ENCODE measurements at places on chromosomes 12 and 14.

DNA sequence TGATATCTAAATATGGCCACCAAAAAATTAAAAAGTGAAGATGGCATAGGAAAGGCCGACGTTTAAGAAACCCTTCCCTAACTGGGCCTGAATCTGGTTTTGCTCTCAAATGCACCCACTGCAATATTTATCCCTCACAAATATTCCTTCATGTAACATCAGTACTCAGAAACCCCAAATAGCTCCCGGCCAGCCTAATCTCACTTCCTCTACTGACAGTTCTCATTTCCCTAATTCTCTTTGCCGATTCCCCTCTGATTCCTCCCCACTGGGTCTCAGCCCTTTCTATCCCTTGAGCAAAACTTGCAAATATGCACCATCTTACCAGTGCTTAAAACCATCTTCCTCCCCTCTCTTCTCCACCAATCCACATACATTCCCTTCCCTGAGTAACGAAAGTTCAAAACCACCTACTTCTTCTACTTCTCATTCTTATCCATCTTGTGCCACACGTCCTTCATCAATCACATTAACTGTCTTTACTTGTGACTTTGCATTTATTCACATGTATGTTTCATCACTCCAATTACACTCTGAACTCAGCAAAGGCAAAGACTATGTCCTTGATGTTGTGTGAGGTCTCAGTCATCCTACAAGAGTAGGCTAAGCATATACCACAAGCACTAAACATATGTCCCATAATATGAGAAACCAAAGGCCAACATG, 23.1 kb downstream of the KCNK10 start:
- DNase-seq = no peak

DNA sequence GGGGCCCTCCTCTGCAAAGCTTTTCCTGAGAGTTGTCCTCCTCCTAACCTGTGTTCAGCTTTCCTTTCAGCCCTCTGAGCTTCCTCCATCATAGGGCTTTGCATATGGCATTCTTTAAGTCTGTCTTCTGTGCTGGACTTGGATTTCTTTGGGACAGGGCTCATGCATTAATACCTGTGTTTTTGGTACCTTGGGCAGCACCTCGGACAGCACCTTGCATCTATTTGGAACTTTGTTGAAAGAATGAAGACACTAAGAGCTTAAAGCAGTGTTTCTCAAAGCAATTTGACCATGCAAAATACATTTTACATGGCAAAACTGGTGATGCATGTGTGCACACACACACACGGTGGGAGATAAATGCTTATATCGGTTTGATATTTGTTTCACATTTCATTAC, 115.0 kb upstream of the SRRM4 start:
- DNase-seq = no peak

DNA sequence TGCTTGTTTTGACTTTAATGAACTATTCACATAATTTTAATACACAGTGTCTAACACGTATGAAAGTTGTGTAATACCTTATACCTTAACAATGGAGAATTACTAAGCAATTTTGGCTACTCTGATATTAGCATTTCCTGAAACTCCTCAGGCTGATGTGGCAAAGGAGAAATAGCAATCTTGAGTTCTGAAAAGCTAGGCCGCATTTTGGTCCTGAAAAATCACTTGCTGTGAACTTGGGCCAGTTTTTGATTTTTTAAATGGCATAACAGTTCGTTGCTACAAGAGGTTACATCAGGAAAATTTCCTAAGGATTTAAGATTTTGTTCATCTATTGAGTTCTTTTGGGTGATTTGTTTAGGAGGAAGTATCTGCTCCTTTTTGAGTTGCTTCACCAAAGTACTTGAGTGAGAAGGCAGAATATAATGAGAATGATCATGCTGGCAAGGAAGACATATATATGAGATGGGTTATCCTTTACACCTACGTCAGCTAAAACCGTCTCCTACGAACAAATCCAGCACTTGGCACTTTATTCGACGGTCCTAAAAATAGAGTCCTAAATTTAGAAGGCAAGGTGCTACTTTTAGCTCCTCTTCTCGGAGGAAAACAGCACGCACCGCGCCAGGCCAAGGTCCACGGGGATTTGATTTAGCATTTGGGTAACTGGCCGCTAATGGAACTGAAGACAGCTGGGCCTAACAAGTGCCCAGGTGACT, 32.2 kb downstream of the MIA2 start:
- no peak for DNase-seq

DNA sequence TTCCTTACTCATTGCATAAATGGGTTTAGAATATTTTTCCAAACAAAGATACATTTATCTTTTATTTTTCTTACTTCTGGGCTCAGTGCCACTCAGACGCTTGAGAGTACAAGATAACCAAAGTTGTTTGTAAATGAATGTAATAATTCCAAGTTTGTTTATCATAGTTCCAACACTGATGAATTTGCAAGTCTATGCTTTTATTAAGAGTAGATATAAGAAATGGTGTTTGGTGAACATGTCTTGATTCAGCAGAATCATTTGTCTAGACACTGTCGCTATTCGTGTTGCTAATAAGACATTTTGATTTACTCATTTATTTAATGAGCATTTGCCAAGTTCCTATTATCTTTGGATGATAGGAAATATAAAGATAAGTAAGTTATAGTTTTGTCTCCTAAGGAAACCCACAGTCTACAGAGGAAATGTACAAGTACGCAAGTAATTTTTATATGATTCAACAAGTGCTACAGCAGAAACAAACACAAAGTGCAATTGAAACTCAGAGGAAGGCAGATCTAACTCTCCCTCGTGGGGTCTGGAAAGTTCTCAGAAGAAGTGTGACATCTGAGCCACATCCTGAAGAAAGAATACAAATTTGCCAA, 132.8 kb upstream of the FSCB start:
- DNase-seq = no peak

DNA sequence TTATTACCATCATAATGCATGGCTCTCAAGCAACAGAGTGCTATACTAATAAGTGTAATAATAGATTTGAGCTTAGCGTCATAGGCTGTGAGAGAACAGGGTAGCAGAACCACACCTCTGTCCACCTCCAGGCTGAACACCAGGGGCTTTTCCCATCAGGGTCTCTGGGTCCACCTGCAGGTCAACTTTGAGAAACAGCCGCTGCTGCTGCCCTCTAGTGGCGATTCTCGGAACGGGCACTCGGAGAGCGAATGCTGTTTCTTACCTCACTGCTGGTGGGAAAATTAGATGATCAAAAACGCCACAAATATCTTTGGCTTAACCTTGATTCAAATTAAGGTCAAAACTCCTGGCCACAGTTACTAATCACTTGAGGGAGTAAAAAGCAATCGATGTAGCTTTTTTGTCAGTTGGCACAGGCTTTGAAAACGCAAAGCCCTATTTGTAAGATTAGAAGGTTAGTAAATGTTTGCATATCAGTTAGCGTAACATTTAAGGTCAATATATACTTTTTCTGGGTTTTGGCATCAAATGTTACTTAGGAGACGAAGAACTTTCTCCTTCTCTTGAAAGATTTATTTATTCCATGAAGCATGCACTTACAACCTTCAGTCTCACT, 127.9 kb upstream of the TMEM132D start:
- peak; percentile 47 for DNase-seq

DNA sequence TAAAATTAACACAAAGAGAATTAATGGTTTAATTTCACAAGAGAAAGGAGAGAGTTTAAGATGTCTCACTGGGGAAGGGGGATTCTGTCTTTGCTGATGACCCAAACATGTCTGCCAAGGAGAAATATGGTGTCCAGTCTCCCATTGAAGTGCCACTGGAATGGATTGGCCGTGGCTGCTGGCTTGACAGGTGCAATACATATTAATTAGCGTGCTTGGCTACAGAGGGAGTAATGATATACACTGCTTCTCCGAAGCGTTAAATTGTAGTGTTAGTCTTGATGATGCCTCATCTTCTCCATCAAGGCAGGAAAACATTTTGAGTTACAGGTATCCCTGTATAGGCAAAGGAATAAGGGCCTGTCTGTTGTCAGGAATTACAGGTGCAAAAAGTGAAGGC, 393.4 kb upstream of the TMPO start:
- DNase-seq = no peak

- no peak for DNase-seq
Observed at GRCh38 chr12:61098031-61098580, 1162.1 kb upstream of the USP15 start.

GRCh38 chr12:29270446-29270845, 110.5 kb downstream of the ERGIC2 start:
- DNase-seq = no peak

- no peak for DNase-seq
Observed at GRCh38 chr12:116456330-116457082, 102.7 kb upstream of the MAP1LC3B2 start.

GRCh38 chr12:107135177-107135576, 41.8 kb upstream of the CRY1 start:
- DNase-seq = no peak

GRCh38 chr12:25155022-25155576, 39.9 kb downstream of the DNAI7 start:
- peak; percentile 55 for DNase-seq

DNA sequence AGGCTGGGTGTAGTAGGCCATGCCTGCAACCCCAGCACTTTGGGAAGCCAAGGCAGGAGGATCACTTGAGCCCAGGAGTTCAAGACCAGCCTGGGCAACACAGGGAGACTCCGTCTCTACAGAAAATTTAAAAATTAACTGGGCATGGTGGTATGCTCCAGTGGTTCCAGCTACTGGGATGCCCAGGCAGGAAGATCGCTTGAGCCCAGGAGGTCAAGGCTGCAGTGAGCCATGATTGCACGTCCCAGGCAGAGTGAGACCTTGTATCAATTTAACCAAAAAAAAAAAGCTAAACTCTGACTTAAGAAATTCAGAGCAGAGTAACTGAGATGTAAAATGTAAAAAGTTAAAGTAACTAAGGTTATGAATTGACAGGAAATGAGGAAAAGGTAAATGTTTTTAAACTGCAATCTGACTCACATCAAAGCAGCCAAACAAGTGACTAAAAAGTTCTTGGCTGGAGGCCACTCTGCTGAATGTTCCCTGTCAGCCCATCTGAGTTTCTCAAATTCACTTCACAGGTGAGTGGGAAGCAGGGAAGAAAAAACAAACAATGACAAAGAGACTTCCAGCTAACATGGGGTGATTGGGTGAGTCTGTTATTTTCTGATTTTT, 21.3 kb downstream of the PRKD1 start:
- no peak for DNase-seq

DNA sequence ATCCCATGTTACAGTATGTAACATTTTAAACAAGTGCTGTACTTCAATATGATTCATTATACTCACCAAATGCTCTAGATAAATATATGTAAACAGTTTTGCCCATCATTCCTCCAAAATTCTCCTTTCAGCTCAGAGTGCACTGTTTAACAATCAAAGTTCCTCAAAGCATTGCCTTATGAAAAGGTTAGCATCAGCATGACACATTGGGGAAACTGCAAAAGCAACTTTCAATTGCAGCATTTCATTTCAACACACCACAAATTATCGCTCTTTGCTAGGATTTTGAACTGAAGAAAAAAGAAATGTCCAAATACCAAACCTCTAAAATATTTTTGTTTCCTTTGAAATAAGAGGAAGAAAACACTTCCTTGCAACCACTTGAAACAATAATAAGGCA, 413.2 kb downstream of the FLRT2 start:
- no peak for DNase-seq

DNA sequence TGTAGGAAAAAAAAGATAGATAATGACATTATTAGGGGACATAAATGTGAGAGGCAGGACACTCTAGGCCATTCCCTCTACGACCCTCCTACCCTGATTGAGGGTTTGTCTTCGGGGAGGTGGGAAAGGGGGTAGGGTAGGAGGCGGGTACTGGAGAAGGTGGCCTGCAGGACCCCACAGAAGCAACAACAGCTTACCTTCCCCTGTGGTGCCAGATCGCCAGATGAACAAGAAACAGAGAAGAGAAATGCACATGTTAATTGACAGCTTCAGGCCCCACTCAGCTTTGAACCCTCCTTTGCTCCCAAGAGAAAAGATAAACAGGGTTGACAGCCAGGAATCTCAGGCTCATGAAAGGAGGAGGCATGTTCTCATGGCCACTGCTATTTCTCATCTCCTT, 4.8 kb downstream of the PHB2 start:
- no peak for DNase-seq

- no peak for DNase-seq
Observed at GRCh38 chr12:90770861-90771260, 184.1 kb downstream of the CCER1 start.

GRCh38 chr14:54364555-54365415, 32.0 kb upstream of the CDKN3 start:
- no peak for DNase-seq

DNA sequence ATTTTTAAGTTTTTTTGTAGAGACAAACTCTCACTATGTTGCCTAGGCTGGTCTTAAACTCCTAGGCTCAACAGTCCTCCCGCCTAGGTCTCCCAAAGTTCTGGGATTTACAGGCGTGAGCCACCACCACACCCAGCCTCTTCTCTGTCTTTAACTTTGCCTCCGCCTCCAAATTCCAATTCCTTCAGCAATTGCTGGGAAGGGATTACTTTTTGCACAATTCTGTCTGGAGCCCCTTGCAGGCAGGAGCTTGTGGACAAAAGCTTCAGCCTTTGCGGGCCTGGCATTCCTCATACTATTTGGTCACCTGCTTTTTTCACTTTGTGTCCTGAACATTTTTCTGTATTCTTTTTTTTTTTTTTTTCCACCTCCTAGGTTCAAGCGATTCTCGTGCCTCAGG, 26.0 kb downstream of the SH2B3 start:
- no peak for DNase-seq

GRCh38 chr12:99136516-99136915, 491.4 kb downstream of the APAF1 start:
- no peak for DNase-seq

- DNase-seq = peak; percentile 52
Observed at GRCh38 chr14:22070119-22070982, 396.7 kb upstream of the OR4E1 start.

DNA sequence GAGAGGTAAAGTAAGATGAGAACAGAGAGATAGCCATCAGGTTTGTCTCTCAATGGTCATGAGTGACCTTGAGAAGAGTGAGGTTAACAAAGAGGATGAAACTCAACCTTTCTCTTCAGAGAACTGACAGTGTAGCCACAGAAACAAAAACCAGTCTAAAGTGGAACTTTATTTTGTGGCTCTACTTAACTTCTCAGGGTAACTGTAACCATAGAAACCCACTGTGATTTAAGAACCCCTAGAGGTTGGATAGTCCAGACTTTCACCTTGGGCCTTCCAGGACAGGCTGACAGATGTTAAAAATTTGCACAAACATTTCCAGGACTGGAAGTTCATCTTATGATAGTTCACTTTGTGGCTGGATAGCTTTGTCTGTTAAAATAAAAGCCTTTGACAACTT, 48.5 kb downstream of the ATP23 start:
- no peak for DNase-seq

Measured in CD4-positive, alpha-beta T cell treated with Interleukin-15 for 4 hours (primary cell).